Left renal cortex interstitium (tissue), 4 donors: ENCODE measurements at places on chromosomes 1 and 21. TPM values are rescaled to one million over a fixed set of nuclear protein-coding genes. Genes with fewer than 3 reads are reported as not detected.

LORICRIN gene
- polyA plus RNA-seq = not detected

DNA sequence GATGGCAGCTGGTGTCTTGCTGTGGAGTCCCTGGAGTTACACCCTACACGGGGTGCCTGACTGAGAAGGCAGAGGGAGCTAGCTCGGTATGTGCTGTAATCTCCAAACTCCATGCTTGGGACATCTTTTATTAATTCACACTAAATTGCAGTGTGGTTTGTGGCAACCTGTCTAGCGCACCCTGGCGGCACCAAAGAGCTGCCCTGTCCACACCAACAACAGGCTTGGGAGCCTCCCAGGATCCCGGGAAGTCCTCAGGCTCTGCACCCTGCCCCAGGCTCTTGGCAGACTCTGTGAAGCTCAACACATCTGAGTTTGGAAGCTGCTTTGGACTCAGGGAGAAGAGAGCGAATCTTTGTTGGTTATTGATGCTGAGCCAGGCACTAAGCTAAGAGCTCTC, 138.9 kb downstream of the IGSF21 start:
- DNase-seq = no peak

LAMB3 gene
- polyA plus RNA-seq = 1.1 TPM

- DNase-seq = no peak
Measured at GRCh38 chr1:36322041-36322785, 1.2 kb downstream of the EVA1B start.

DNA sequence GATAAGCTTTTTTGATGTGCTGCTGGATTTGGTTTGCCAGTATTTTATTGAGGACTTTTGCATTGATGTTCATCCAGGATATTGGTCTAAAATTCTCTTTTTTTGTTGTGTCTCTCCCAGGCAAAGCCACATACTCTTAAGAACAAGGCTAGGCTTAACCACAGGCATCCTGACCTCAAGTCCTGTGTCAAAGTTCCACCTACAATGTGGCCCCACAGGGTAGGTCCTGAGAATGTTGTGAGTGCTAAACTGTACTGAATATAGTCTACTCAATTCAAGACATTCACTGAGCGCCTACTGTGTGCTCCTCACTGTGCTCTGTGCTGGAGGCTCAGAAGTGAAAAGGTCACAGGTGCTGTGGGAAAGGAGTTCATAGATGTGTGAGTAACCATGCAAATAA, 20.6 kb downstream of the DDAH1 start:
- DNase-seq = no peak

IFI44 gene
- polyA plus RNA-seq = 19.7 TPM

DNA sequence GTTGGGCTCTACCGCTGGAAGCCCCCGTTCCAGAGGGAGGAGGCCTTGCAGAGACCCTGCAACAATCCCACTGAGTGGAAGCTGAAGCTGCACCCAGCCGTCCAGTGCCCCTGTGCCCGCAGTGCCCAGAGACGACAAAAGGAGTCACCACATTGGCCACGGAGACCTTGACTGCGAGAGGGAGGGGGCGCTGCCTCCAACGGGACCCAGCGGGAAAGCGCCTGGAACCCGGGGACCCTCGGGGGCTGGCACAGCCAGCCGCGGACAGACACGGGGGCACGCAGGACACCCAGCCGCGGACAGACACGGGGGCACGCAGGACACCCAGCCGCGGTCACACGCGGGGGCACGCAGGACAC, 22.5 kb downstream of the CFAP74 start:
- no peak for DNase-seq

- DNase-seq = no peak
Measured at GRCh38 chr1:41754540-41754939, 164.2 kb downstream of the HIVEP3 start.

S100A6 gene
- 308 TPM for polyA plus RNA-seq
